Neuronal stem cell (in vitro differentiated cells): ENCODE measurements at places on chromosomes 4 and X.
A peak's percentile ranks its signal among the peaks of the same experiment; 100 is the strongest.

GRCh38 chr4:52932591-52933470 lies 70.7 kb downstream of the RASL11B start:
- DNase-seq: no peak

GRCh38 chr4:84530454-84530853 lies 31.4 kb upstream of the NKX6-1 start:
- no peak for DNase-seq

GRCh38 chr4:13733817-13734216 lies 106.3 kb upstream of the BOD1L1 start:
- DNase-seq: no peak

DNA sequence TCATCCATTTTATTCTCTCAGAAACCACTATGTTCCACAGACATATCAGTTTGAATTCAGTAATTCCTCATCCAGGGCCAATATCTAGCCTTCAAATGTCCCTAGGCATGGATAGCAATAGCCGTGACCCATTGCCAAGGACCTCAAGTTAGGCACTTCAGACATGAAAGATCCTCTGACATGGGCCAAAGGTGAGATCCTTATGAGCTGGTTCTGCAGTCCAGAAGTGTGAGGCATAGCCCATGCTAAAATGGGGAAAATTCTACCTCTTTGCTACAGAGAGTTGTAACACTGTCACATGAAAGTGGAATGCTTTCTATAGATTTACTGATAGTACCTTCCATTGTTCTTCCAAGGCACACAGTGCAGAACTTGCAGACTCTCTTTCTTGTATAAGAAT lies 349.7 kb upstream of the GALNT7 start:
- no peak for DNase-seq

GRCh38 chrX:2398064-2398656 lies 102.6 kb downstream of the DHRSX start:
- no peak for DNase-seq

DNA sequence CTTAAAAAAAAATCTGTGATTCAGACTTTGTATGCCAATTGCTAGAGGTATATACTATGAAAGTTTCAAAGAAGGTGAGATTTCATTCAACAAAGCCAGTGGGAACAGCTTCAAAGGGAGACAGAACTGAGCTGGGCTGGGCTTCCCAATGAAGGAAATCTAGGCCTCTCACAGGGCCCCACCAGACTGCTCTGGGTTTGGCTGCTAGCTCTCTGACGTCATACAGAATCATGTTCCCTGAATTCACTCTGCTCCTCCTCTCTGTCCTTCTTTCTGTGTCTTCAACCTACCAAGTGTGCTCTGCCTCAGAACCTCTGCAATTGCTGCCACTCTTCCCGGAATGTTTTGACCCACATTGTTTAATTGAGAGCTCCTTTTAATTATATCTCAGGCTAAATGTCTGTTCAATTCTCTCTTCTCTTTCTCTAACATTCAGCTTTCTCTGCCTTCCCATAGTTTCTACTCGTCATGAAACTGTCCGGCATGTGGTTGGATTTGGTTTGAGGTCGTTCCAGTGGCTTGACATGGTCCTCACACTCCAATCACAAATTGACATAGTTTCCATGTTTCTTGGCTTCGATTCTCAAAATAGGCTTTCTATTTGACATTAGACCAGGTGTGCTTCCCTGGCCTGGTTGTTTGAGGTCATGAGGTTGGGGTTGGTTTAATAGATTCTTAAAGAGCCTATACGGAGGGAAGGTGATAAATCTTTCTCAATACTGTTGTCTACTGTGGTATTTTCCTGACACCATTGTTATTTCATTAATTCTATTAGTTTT lies 282.1 kb upstream of the EMCN start:
- DNase-seq: no peak

- DNase-seq: no peak
These were observed 78.0 kb upstream of the ADAD1 start for GRCh38 chr4:122300776-122301175.

DNA sequence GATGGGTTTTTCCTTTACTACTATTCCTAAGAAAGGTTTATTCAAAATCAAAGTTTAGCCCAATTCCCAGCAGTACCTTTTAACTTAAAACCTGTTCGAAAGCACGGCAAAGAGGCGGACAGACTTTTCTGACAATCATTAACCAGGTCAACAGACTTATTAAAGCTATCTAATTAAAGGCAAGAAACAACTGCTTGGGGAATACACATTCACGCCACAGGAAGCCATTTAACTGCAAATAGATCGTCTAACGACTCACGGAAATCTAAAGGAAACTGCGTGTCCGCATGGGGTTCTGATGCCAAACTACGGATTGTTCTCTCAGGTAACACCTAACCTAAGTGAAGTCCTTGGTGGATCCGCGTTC lies 663 bp upstream of the USP53 start:
- no peak for DNase-seq

- no peak for DNase-seq
These were observed 2.0 kb downstream of the TSPAN5 start for GRCh38 chr4:98656443-98656842.

GRCh38 chr4:123559955-123560871 lies 163.6 kb downstream of the SPRY1 start:
- no peak for DNase-seq

DNA sequence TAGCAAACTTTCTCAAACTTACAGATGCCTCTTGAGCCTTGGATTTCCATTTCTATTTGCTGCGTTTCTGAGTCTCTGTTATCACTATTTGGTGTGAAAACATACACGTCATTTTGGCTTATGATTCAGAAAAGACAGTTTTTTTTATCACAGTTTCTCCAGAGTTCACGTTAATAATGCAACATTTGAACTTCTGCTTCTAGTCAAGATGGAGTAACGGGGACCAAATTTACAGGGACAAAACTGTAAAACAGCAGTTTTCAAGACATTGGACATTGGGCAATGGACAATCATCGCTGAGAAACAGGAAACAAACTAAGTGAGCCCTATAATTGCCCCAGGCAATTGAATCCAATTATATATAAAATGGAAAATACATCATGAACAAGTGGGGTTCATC lies 36.2 kb upstream of the TASL start:
- DNase-seq: no peak

DNA sequence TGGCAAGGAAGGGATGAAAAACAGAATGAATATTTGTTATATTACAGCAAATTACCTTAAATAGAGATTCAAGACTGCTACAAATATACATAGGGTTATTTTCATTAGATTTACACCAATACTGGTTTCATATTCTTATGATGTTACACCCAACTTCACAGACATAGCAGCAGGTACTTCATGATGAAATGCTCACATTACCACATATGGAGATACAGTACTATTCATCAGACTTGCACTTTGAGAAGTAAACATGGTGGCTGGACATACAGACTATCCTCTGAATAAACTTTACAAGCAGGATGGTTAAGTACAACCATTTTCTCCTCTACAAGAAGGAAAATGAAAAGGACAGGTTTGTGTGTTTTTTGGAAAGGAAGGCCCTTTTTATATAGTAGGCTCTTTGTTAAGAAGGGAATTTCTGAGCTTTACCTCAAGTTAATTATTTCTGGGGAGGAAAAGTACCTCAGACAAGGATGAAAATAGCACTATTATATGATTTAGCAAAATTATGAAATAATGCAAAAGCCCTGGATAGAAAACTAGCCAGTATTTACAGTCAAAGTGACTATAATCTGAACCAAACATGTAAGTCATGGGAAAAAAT lies 12.0 kb upstream of the FAM120C start:
- no peak for DNase-seq

DNA sequence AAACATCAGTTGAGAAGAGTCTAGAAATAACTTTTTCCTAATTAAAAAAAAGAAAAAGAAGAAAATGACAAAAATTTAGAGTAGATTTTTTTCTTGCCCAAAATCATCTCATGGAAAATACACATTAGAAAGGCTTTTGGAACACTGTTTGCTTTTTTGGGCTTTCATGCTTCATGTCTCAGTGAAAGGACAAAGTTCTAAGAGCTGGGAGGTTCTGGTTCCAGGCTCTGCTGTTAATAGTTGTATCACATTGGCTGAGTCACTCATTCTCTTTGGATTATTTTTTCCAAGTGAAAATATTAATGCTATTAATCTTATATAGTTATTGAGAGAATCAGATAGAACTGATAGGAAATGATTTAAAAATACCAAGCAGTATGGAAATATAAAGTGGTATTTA lies 32.9 kb upstream of the ETNPPL start:
- no peak for DNase-seq

GRCh38 chrX:134484039-134484438 lies 24.1 kb downstream of the HPRT1 start:
- peak; percentile 32 for DNase-seq

- no peak for DNase-seq
These were observed 83.0 kb upstream of the IL13RA1 start for GRCh38 chrX:118644378-118644777.

DNA sequence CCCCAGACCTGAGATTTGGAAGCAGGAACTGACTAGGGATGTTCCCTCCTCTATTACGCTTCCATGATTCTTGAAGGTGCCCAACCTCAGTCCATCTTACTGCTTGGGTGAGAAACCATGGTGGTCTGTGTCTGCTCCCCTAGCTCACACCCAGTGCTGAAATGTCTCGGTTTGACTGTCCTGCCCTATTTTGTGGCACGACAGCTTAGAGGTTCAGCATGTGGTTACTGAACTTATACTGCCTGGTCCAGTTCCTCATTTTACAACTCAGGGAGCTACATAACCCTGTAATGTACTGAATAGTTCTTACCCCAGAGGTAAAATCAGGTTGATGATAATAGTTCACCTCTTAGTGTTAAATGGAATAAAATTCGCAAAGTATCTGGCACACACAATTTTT lies 203.1 kb downstream of the RBM46 start:
- DNase-seq: no peak

DNA sequence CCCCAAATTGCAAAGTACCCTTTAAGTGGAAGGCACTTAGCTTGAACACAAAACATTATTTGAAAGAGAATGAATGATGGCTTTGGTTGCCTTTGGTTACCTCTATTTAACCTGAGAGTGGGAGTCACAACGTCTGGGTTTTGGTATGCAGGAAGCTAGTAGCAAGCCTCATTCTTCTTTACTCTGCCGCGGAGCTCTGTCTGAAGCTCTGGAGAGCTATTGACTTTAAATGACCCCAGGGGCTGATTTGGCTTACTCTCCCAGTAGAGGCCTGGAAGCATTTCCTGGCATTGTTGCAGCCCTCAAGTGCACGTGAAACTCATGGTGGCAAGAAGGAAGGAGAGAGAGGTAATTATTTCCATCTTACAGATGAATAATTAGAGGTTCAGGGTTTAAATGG lies 81.8 kb upstream of the MAGEA4 start:
- DNase-seq: no peak

DNA sequence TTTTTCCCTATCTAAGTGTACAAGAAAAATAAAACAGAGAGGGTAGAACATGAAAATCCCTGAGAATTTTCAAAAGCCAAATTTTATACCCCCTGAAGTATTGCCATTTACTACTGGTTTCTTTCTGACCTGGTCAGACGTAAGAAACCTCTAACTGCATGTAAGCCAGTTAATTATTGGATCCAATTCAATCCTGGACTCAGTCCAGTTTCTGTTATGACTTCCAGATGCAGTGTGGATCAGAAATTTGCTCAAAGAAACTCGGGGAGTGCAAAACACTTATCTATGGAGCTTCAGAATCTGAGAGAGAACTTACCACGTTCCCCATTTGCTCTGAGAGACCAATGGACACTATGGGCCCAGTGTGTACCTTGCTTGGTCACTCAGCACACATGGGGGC lies 383.5 kb downstream of the KLHL4 start:
- no peak for DNase-seq

- DNase-seq: no peak
These were observed 412.0 kb upstream of the NR3C2 start for GRCh38 chr4:148854203-148854602.

- no peak for DNase-seq
These were observed 21.1 kb downstream of the ACOX3 start for GRCh38 chr4:8419222-8420041.

GRCh38 chr4:56666279-56666678 lies 14.8 kb downstream of the HOPX start:
- DNase-seq: no peak

DNA sequence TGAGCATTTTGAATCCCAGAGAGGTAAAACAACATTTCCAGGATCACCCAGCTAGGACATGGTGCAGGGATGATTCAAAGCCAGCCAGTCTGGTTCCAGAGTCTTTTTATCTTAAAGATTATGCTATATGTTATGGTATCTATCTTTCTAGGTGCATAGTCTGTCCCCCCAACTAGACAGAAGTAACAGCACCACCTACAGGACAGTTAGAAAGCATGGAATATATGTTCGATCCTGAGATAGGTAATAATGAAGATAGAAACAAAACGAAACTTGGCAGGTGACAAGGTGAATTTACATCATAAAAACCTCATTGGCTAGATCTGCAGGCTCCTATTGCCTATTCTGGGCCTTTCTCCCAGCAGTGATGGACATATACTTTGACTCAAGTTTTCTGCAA lies 723.2 kb downstream of the SMARCA1 start:
- DNase-seq: no peak

DNA sequence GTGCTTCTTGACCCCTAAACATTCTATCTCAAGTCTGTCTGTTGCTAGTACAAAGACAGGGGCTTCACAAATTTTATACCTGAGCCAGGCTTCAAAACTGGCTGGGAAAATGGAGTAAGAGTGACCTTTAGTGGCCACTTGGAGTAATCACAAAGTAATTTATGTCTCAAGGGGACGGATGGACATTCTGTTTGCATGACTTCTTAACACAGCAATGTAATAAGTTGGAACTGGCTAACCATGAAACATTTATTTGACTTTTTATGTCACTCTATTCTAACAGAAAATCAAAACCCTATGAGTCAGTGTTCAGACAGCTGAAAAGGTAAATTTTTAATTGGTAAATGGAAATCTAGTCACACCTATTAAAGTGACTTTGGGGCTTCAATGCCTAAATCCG lies 600.6 kb downstream of the ANKRD50 start:
- DNase-seq: peak; percentile 76

DNA sequence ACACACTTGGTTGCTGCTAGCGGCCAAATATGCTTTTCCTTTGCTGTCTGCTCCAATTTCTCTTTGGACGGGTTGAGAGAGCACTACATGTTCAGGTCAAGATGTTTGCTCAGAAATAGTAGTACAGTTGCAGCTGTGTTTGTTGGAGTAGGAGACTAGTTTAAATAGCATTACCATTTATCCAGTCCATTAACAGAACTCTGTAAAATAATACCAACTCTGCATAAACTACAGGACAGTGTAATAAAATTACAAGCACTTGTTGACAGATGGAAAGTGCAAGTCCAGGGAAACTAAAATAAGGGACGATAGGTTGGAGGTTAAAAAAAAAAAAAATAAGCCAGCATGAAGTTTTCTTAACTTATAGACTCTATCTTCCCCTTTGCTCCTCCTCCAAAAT lies 20.2 kb downstream of the SLIT2 start:
- DNase-seq: no peak

GRCh38 chr4:99591757-99592156 lies 17.1 kb downstream of the MTTP start:
- no peak for DNase-seq
